ENCODE measurements at places on chromosomes 5 and 9. TPM values are rescaled to one million over a fixed set of nuclear protein-coding genes. Genes with fewer than 3 reads are reported as not detected.

Gene DMRT2
- polyA plus RNA-seq, result 0.09 TPM

Gene KIF20A
- polyA plus RNA-seq, result 0.18 TPM

Gene MYOT
- 13.1 TPM for polyA plus RNA-seq

Gene MPDZ
- 29.1 TPM for polyA plus RNA-seq

Gene PTTG1
- 2.9 TPM for polyA plus RNA-seq

Gene PCDH1
- 9.2 TPM for polyA plus RNA-seq

Gene OR1Q1
- polyA plus RNA-seq, result not detected

Gene POLR3G
- 0.52 TPM for polyA plus RNA-seq

All from right cardiac atrium (tissue), 5 donors.